ENCODE measurements at places on chromosomes 7 and 10. TPM values are rescaled to one million over a fixed set of nuclear protein-coding genes. Genes with fewer than 3 reads are reported as not detected.

GRCh38 chr10:25522946-25523608 lies 348.3 kb downstream of the GPR158 start:
- no peaks in the 10 kb centered on the region for H3K27me3 ChIP-seq
- no peaks in the 10 kb centered on the region for H3K36me3 ChIP-seq
- H3K27ac ChIP-seq = no peak overlapping the region

DNA sequence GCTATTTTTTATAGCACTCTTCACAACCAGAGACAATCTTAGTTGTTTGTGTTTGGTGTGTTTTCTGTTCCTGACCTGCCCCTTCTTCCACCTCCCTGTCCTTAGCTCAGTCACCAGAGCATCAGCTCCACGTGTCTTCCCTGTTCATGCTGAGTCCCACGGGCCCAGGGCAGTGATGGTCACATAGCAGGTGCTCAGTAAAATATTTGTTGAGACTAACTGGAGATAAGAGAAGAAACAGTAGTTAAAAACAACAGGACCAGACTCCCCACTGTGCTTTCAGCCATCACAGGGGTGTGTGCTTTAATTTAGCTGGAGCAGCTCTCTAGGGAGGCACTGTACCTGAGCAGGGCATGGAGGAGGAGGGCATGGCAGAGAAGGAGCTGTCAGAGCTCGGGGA lies 307.3 kb upstream of the ZNF32 start:
- no peak overlapping the region for H3K27ac ChIP-seq
- H3K4me1 ChIP-seq = no peaks in the 10 kb centered on the region
- no peaks in the 10 kb centered on the region for H3K27me3 ChIP-seq
- no peaks in the 10 kb centered on the region for H3K36me3 ChIP-seq
- DNase-seq = no peak

DNA sequence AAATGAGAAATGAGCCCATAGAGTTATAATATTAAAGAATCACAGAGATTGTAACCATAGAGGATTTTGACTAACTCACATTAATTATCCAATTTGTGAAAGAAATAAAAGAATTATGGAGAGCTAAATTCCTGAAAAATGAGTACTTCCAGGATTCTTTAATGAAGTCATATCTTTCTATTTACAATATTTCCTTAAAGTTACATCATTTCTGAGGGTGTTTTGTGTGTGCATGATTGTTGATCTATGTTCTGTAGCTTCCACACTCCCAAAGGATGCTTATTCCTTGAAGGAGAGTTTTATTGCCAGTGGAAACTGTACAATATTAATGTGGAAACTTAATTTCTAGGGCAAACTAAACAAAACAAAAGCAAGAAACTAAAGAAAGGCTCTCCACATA lies 299.6 kb downstream of the MDFIC start:
- H3K27ac ChIP-seq = no peak overlapping the region
- DNase-seq = no peak
- H3K4me1 ChIP-seq = peaks cover 7% of the 10 kb centered on the region
- H3K27me3 ChIP-seq = no peaks in the 10 kb centered on the region
- H3K4me3 ChIP-seq = no peak overlapping the region
- H3K36me3 ChIP-seq = no peaks in the 10 kb centered on the region

DNA sequence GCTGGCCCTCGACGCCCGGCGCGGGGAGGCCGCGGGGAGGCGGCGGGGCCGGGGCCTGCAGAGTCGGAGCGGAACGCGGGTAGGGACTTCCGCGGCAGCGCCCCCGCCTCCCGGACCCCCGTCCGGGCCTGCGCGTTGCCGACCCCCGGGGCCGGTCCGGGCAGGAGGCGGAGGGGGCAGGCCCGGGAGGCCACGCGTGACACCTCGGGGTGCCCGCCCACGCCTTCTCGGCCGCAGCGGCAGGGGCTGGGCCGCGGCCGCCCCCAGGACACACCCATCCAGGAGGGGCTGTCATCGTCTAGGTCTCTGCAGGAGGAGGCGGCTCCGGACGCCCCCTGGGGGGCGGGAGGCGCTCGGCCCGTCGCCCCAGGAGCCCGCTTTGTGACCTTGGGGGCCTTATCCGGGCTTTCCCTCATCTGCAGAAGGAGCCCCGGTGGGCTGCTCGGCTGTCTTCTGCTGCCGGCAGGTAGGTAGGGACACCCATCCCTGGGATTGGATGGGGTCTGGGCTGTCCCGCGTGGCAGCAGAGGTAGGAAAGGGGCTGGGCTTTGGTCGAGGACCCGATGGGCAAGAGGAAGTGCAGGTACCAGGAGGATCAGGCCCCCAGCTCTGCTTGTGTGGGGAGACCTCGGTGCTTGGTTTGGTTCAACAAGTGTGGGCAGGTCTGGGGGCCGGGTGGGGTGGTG lies 569 bp downstream of the ZNF316 start:
- peak; percentile 36 for DNase-seq
- H3K27me3 ChIP-seq = no peaks in the 10 kb centered on the region
- H3K36me3 ChIP-seq = no peaks in the 10 kb centered on the region
- peak overlapping the region; percentile 75 for H3K4me3 ChIP-seq
- H3K4me1 ChIP-seq = peaks cover 20% of the 10 kb centered on the region

- H3K4me3 ChIP-seq = no peak overlapping the region
- peak; percentile 87 for DNase-seq
- peaks cover 40% of the 10 kb centered on the region for H3K4me1 ChIP-seq
- no peaks in the 10 kb centered on the region for H3K36me3 ChIP-seq
Observed at GRCh38 chr7:47635091-47636080, 53.5 kb upstream of the TNS3 start.

DNA sequence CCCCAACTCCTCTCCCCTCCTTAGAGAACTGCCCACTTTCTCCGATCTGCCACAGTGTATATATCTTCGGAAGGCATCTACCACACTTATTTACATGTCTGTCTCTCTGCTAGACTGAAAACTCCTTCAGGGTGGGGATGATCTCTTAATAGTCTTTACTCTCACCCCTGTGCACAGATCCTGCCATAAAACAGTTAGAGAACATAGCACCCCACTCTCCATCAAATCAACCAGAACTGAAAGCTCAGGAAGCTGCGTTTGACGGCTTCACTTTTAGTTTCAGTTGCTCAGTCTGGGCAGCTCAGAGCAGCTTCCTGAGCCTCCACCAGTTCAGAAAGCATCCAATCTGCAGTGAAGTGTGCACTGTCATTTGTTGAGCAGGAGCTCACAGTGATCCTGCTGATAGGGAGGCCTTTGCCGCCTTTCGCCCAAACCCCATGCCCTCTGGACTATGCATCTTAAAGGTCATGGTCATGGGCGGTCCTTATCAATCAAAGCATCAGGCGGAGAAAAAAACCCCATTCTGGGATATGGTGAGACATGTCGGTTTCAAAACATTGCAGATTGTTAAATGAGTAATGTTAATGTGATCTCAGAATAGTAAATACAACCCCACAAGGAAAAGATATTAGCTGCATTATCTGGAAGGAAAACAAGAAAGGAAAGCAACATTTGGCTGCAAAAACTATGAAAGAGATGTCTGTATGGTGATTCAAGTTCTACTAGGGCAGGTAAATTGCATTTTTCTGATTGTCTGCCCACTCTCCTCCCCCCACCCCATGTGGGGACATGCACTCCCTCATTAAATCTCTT lies 167.1 kb upstream of the ADO start:
- H3K4me3 ChIP-seq = no peak overlapping the region
- DNase-seq = no peak
- H3K27ac ChIP-seq = no peak overlapping the region
- no peaks in the 10 kb centered on the region for H3K4me1 ChIP-seq
- no peaks in the 10 kb centered on the region for H3K27me3 ChIP-seq

GRCh38 chr7:12431886-12432556 lies 28.4 kb upstream of the VWDE start:
- no peaks in the 10 kb centered on the region for H3K27me3 ChIP-seq
- no peak for DNase-seq
- no peaks in the 10 kb centered on the region for H3K36me3 ChIP-seq
- H3K4me3 ChIP-seq = no peak overlapping the region

TMEM140 gene
- total RNA-seq = 12.8 TPM

Measured in thyroid gland (tissue), 4 donors.